ENCODE measurements at places on chromosomes 13 and 19.

GRCh38 chr13:101265934-101266333 is 150.4 kb downstream of the NALCN start:
- no peak for DNase-seq

GRCh38 chr19:31064491-31064890 is 284.7 kb downstream of the TSHZ3 start:
- DNase-seq = no peak

- peak; percentile 33 for DNase-seq
Observed at GRCh38 chr13:96551546-96551945, 442.7 kb downstream of the OXGR1 start.

- no peak for DNase-seq
Observed at GRCh38 chr13:112994781-112995355, 25.9 kb downstream of the MCF2L start.

DNA sequence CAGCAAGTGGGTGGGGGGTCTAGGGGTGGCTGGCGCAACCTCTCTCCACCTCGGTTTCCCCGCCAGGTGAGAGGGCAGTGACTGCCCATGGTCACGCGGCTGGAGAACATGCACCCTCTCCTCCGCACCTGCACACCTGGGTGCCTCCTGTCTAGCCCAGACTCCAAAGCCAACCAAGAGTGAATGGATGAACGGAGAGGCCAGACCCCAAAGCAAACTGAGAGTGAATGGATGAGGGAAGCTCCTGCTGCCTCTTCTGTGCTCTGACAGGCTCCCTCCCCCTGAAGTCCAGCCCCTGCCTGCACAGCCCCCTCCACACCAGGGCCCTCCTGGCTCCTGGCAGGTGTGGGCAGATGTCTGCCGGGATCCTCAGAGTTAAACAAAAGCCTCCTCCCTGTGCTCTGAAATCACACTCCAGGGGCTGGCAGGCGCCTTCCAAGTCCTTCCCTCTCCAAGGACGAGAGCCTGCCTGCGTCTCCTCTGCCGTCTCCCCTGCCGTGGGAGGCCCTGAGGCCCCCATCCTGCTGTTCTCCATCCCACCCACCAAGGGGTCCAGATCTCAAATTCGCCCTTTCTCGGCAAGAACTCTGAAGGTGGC is 2.2 kb downstream of the SBNO2 start:
- no peak for DNase-seq

DNA sequence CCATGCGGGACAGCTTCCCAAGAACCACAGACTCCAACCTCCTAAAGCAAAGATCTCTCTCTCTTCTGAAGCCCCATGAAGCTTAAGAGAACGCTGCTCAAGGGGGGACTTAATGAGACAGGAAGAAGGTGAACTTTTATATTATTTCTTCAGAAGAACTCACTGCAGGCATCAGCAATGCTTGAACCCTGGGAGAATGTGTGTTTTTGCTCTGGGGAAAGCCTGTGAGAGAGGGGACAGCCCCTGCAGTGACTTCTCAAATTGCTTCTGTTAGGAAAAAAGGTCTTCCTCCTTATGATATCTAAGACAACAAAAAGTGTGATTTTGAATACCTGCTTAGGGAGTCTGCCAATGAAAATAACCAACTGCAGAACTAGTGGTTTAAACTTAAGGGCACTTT is 23.0 kb downstream of the GJA3 start:
- no peak for DNase-seq

DNA sequence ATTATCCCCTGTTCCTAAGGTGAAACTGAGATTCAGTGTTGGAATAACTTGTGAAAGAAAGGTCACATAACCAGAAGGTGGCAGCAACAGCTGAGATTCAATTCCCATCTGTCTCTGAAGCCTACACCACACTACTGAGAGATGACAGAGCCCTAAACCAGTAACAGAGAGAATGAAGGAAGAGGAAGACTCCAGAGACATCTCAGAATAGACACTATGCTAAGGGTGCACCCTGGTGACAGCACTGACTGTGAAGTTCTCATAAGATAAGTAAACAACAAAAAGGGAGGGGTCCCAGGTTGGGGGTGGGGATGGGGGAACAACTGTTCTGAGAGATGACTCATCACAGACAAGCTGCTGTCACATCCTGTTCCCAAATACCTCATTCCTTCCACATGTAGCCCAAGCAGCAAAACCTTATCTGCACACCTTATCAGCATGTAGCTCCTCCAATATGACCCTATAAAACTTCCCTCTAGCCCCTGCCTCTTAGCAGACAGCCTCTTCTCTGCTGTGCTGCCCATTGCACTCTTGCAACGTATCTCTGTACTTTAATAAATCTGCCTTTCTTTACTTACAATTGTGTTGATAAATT is 46.5 kb downstream of the UTP14C start:
- peak; percentile 2 for DNase-seq

- DNase-seq = no peak
Observed at GRCh38 chr19:40337107-40337506, 11.1 kb downstream of the C19orf47 start.

GRCh38 chr19:40605216-40605971 is 4.2 kb downstream of the LTBP4 start:
- DNase-seq = no peak

- DNase-seq = no peak
Observed at GRCh38 chr19:18610556-18611326, 1.9 kb upstream of the TMEM59L start.

GRCh38 chr13:60467098-60467497 is 70.1 kb downstream of the TDRD3 start:
- DNase-seq = no peak

GRCh38 chr13:113645329-113645728 is 12.7 kb downstream of the ATP4B start:
- DNase-seq = no peak

DNA sequence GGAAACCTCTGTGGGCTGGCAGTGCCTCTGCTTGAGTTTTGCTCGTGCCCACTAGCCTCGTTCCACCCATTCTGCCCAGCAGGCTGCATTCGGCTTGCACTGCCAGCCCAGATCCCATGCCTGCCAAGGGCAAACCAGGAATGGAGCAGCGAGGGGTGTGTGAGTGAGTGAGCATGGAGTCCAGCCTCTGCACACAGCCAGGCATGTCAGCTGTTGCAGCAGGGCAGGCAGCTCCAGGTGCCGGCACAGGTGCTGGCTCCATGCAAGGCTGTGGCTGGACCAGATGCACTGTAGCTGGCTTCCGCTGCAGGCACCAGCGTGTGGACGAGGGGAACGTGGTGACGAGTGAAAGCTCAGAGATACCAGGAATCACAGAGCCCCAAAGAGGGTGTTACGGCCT is 64.5 kb downstream of the SPATA13 start:
- no peak for DNase-seq

DNA sequence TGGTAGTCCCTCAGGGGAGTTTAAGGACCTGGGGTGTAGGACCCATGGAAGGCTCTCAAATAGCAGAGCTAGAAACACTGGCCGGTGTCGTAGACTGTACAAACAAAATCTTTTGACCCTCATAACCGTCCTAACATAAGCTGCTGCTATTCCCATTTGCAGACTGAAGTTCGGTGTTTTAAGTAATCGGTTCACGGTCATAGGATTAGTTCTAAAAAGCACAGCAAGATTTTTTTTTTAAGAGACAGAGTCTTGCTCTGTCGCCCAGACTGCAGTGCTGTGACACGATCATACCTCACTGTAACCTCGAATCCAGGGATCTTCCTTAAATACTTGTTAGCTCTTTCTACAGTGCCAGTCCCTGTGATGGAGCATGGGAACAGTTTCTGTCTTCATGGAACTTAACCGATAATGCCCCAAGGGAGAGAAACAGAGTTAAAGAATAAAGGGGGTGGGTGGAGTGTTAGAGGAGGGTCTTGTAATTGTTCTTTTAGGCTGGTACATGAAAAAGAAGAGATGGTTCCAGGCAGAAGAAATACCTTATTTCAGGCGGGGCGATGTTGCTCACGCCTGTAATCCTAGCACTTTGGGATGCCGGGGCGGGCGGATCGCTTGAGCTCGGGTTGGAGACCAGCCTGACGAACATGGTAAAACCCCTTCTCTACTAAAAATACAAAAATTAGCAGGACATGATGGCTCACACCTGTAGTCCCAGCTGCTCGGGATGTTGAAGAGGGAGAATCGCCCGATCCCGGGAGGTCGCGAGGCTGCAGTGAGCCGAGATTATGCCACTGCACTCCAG is 475 bp upstream of the ZC3H4 start:
- DNase-seq = no peak

DNA sequence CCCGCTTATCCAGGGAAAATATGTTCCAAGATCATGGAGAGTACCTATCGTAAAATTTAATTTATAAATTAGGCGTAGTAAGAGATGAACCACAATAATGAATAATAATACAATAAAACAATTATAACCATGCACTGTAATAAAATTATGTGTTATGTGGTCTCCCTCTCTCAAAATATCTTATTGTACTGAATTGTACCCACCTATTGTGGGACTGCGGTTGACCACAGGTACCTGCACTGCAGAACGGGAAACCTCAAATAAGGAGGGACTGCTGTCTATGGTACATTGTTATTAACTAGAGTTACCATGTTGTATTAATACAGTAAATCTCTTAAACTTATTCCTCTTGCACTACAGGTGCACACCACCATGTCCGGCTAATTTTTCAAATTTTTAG is 5.3 kb upstream of the KLK12 start:
- no peak for DNase-seq

- DNase-seq = no peak
Observed at GRCh38 chr13:47396915-47397314, 500.1 kb upstream of the HTR2A start.

GRCh38 chr13:109145631-109146030 is 516.2 kb downstream of the MYO16 start:
- DNase-seq = peak; percentile 73

DNA sequence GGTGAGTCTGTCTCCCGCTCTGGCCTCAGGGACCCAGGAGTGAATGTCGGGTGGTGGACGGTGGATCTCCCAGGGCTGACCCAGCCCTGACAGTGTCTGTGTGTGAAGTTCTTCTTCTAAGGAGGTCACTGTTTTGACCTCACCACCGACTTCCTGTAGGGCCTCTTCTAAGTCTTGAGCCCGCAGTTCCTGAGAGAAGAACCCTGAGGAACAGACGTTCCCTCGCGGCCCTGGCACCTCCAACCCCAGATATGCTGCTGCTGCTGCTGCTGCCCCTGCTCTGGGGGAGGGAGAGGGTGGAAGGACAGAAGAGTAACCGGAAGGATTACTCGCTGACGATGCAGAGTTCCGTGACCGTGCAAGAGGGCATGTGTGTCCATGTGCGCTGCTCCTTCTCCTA is at the start of gene SIGLEC7:
TSS of gene SIGLEC7 (plus strand) at position 183 of the 400 bp plus-strand sequence. CDS start at position 252, 69 bp downstream.
- no peak for DNase-seq

GRCh38 chr19:35115177-35115951 is at the start of gene FXYD3:
FXYD3 (plus strand) TSS chr19:35115823; CDS start chr19:35119377, 3,554 bp downstream.
- no peak for DNase-seq

DNA sequence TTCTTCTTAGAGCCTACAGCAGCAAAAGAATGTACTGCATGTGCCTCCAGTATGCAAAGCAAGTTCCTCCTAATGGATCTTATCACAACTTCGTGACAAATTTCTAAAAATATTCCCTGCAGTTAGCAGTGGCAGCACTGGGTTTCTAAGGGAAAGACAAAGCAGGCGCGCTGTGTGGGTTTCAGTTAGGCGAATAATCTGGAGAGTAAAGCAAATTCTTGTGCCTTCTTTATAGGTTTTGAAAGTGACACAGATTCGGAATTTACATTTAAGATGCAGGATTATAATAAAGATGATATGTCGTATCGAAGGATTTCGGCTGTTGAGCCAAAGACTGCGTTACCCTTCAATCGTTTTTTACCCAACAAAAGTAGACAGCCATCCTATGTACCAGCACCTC is 167.9 kb downstream of the LMO7 start:
- no peak for DNase-seq

DNA sequence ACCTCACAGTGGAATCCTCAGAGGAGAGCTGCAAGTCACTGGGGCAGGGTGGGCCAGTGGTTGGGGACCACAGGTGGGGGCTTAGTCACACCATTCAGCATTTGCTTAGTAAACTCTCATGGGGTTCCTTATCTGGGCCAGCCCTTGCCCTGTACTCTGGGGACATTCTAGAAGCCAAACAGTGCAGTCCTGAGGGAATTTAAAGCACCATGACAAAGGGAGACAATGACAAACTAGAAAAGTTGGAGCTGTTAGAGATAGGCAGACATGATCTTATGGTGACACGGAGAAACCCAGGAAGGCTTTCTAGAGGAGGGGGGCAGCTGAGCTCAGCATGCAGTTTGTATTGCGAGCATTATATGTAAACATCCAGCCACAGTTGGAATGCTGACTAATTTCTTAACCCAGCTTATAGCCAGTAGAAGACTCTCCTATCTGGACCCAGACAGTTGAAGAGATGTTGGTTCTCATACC is 87.6 kb downstream of the ZNF429 start:
- DNase-seq = no peak

GRCh38 chr13:86870444-86870843 is 800.7 kb upstream of the SLITRK5 start:
- DNase-seq = peak; percentile 29

DNA sequence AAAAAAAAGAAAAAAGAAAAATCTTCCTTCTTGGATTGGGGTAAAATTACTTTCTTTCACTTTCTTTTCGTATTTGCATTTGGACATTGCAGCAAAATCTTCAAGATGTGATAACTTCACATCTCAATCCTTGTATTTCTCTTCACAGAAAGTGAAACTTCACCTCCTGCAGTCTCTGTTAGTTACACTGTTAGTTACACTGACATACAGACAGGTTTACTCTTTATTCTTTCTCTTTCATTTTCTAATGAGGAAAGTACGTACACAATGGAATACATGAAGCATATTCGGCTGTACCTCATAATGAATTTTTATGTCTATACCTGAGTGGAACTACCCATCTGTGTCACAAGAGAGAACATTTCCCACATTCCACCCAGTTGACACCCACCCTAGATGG is 459.1 kb upstream of the GPC6 start:
- no peak for DNase-seq

DNA sequence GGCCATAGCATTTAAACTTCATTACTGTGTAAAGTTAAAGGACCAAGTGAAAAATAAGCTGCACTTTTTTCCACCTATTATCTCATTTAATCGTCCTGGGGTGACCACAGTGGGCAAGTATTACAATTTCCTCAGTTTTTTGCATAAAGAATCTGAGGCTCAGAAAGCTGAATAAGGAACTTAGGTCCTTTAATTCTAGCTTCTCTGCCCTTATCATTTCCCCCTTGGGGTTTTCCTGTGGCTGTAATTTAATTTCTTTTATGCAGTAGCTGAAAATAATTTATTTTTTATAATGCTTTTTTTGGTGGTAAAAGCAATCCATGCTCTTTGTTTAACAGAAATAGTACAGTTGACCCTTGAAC is 59.8 kb upstream of the RCBTB2 start:
- DNase-seq = no peak

GRCh38 chr13:109874484-109875454 is 88.4 kb upstream of the IRS2 start:
- no peak for DNase-seq

- no peak for DNase-seq
Observed at GRCh38 chr13:109214393-109214792, 572.0 kb downstream of the IRS2 start.

Data from NCI-H1092 treated with DMSO at 0.1 percent for 48 hours (cell line).